ENCODE measurements at places on chromosomes 5 and 9. TPM values are rescaled to one million over a fixed set of nuclear protein-coding genes. Genes with fewer than 3 reads are reported as not detected.

The EQTN gene
- total RNA-seq = 1.1 TPM

DNA sequence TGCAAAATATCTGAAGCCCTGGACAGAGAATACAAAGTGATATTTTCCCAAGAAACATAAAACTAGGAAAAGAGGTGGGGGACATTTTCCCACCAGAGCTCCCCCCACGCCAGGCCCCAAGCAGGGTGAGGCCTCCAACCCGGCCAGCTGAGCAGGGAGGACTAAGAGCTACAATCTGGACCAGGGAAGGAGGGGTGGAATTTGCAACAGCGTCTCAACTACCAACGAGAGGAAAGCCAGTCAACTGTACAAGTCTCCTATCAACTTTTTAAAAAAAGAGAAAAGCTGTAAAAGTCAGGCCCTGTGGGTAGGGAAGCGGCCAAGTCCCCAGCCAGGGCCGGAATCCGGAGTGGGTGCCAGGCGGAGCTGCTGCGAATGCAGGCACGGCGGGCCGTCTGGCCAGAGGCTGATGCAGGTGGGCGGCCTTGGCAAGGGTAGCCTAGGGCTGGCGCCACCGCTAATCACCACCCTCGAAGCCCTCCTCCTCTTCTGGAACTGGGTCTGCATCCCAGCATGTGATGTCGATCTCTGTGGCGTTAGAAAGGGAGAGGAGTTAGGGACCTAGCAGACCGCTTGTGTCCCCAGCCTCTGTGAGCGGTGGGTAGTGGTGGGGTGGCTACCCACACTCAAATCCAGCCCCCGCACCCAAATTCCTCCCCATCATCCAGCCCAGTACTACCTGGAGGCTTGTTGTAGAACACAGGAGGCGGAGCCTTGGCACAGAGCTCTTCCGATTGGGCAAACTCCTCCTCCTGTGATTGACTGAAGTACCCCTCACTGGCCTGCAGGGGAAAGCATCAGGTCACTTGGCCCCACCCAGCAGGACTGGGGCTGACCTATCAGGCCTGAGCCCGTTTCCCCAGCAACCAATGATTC is 10.6 kb downstream of the PRR7 start:
- DNase-seq = peak; percentile 95
- H3K27me3 ChIP-seq = no peaks in the 10 kb centered on the region
- no peak overlapping the region for H3K4me3 ChIP-seq
- peak overlapping the region; percentile 37 for H3K27ac ChIP-seq

GRCh38 chr5:73605223-73606087 is 20.5 kb upstream of the ARHGEF28 start:
- no peak overlapping the region for H3K27ac ChIP-seq
- H3K27me3 ChIP-seq = no peaks in the 10 kb centered on the region
- DNase-seq = peak; percentile 37
- no peak overlapping the region for H3K4me3 ChIP-seq
- H3K36me3 ChIP-seq = no peaks in the 10 kb centered on the region

DNA sequence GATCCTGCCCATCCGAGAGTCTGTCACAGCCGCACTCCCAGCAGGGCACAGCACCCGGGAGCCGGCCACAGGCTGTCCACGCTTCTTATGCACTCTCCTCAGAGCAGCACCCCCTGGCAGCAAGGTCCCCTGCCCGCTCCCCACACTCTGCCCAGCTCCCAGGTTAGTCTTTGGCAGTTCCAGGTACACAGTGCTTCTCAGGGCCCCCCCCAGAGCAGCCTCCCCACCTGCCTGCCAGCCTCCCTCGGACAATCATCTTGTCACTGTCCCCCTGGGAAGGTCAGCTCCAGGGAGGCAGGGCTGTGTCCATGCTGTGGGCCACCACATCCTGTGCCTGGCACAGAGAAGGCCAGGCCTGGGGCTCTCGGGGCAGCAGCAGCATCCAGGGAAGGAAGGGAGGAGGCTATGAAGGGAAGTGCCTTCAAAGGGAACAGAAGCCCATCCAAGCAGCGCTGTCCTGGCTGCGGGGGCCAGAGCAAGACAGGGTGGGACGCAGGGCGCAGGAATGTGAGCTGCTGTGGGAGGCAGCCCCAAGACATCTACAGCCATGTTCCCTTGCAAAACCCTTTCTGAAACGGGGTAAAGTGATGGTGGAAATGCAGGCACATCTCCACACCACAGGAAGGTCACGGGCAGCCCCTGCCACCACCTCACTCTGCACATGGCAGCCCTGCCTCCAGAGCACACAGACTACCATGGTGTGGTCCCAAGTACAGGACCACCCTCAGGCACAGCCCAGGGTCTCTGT is 68.6 kb upstream of the ADAMTS2 start:
- no peak overlapping the region for H3K4me3 ChIP-seq
- DNase-seq = no peak
- no peaks in the 10 kb centered on the region for H3K27me3 ChIP-seq
- no peaks in the 10 kb centered on the region for H3K36me3 ChIP-seq

DNA sequence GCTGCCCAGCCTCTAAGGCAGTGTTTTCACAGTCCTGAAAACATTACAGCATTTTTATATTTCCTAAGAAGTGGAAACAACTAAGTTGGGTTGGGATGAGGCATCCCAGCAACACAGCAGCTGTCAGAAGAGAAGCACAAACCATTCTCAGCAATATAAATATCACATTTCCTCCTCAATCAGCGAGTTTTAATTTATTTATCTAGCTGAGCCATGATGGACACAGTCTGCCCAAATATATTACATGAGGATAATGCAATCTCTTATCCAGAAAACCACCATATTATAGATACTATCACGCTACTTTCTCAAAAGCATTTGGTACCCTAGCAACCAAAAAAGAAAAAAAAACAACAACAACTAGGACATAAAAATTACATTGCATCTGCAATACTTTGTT is 158.5 kb downstream of the FSTL4 start:
- peaks cover 6% of the 10 kb centered on the region for H3K4me1 ChIP-seq
- H3K27me3 ChIP-seq = no peaks in the 10 kb centered on the region
- H3K4me3 ChIP-seq = no peak overlapping the region
